CD4-positive, alpha-beta T cell (primary cell): ENCODE measurements at places on chromosomes 12 and 14.
A peak's percentile ranks its signal among the peaks of the same experiment; 100 is the strongest.

DNA sequence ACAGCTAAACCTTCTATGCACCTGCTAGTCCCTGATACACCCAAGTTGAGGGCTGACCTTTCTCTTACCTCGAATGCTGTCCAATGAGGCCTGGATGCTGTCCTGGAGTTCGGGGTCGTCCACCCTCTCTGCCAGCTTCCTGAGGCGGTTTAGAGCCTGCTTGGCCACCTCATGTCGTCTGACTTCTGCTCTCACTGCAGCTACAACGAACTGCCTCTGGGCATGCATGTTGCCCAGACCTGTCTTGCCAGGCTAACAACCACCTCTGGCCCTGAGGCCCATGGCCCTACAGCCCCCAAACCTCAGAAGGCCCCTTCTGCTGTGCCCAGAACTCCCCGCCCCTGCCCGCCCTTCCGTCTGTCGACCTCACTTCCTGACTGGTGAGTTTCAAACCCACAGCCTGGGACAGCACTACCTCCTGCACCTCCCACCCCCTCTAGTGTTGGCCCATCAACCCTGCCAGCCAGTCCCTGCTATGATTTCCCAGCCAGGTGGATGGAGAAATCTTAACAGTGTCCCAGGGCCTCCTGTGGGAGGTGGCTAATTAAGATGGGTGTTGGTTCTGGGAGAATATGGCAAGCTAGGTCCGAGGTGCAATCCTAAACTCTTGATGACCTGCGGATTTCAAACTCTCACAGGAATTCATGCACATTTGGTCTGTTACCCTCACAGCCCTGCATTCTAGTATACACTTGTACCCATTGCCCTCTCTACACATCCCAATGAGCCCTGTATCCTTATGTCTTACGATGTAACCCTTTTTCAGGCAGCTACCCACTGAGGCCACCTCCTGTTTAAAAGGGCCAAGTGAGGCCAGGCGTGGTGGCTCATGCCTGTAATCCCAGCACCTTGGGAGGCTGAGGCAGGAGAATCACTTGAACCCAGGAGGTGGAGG lies 2.7 kb upstream of the TSPAN31 start:
- DNase-seq: peak; percentile 75

DNA sequence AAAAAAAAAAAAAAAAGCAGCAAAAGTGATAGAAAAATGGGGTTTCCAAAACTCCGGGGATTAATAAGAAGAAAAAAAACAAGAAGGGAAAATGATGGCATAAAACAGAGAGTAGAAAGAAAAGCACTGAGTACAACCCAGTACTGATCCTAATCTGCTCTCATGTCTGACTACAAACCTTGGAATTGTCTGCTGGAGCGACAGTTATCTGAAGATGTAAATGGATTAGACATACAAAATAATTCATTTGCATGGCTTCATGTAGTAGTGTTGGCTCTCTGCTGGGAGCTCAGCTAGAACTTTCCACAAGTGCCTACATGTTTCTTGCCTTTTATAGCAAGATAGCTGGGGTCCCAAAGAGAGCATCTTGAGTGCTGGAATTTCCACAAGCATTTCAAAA lies 34.2 kb downstream of the ZCRB1 start:
- no peak for DNase-seq

DNA sequence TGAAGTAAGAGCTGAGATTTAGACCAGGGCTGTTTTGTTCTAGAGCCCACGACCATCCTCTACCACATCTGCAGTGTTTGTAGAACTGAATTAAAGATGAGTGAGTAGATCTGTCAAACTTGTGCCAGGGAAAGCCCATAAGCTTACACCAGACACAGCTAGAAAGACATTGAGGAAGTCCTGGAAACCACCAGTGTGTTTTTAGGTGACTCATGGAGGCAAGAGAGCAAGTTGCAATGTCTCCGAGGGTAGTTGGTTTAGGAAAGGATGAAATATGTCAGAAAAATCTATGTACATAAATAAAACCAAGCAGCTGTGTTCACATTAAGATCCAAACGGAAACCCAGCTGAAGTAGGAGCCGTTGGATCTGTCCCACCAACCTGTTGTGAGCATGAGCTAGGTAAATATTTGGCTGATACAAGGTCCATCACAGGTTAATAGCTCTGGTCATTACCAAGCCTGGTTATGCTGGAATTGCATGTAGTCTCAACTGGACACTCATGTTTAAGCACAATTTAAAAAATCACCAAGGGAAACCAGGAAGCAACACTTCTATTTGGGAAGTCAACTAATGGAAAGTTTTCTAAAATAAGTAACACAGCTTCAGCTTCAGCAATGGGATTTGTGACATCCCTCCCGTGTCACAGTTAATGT lies 49.9 kb upstream of the PLEKHG3 start:
- no peak for DNase-seq

- no peak for DNase-seq
Measured at GRCh38 chr14:63229330-63230059, 25.3 kb downstream of the RHOJ start.

GRCh38 chr14:74824997-74825396 lies 50.9 kb downstream of the PROX2 start:
- no peak for DNase-seq
